ENCODE measurements at places on chromosomes 1 and 21.

DNA sequence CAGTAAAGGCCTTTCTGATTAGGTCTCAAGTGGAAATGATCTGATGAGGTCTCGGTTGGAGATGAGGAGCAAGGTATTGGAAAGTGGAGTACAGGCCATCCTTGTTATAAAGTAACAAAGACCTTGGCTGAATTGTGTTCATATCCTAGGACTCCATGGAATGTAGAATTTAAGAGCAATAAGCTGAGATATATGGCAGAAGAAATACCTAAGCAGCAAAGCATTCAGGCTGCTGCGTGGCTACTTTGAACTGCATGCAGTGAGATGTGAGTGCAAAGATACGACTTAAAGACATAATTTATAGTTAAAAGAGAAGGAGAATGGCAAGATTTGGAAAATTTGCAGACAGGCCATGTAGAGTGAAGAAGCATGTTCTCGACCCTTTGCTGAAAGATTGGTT, 11.2 kb upstream of the XPR1 start:
- no peak for DNase-seq

DNA sequence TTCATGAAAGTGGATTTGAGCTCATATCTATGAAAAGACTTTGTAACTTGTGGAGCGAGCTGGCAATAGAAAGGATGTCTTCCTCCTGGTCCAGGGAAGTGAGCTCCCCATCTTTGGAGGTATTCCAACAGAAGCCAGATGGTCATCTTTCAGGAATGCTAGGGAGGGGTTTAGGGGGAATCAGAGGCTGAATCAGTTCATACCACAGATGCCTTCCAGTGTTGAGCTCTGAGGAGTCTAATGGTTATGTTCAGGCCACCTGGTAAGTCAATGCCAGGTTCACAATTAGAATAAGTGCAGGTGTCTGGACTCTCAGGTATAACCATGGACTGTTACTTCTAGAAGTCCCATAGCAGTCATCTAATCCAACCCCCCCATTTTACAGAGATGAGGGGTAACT, 119.1 kb downstream of the ACTL8 start:
- no peak for DNase-seq

DNA sequence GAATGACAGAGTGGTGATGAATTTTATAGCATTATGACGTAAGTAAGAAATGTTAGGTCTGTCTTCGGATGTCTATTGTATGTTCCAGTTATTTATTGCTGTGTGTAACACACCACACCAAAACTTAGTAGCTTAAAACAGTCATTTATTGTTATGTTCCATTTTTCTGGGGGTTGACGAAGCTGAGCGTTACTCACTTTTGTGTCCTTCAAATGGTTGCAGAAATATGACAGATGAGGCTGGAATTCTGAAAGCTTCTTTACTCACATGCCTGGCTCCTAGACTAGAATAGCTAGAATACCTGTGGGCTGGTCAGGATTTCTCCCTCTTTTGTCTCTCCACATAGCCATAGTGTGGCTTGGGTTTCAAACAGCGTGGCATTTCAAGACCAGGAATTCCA, 62.1 kb upstream of the S1PR1 start:
- no peak for DNase-seq

DNA sequence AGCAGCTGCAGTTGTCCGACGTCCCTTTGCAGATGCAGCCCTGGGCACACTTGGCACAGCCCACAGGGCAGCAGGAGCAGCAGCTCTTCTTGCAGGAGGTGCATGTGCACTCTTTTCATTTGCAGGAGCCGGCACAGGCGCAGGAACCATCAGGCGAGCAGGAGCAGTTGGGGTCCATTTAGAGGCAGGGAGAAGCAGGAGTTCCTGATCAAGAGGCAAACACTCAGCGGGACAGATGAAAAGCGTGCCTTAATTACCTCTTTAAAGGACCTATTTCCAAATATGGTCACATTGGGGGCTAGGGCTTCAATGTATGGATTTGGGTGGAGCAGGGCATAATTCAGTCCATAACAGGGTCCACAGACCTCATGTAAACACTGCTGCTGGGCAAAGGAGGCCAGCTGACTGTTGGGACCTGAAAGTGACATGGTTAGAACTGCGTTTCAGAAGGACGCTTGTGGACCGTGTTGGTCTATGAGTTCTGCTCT, 4.3 kb upstream of the CPLANE2 start:
- DNase-seq, result no peak

- DNase-seq, result no peak
Measured at GRCh38 chr1:32263744-32264143, 12.7 kb downstream of the LCK start.

DNA sequence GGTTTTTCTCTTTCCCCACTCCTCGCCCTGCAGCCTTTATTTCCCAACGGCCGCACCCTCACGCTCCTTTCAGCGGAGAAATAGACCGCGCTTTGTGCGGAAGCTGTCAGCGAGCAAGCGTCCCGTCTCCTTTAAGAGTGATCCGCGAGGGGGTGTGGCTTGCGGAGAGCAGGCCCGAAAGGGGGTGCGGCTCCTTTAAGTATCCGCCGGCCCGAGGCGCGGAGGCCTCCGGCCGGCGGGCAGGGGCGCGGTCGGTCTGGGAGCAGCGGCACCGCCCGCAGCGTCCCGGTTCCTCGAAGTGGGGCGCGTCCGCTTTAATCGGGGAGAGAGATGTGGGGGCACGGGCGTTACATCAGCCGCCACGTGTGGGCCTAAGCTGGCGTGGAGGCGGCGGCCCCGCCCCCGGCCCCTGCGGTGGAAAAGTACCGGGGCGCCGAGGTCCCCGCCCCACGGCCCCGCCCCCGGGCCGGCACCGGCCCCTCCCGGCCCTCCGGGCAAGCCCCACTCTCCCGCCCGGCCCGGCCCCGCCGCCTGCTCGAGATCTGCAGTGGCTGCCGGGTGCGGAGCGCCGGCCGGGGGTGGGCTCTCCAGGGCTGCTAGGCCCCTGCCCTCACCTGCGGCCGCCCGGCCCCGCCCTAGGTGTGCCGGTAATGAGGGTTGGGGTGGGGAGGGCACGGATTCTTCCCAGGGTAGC, 1.2 kb downstream of the SLC6A9 start:
- DNase-seq, result peak; percentile 64

All from smooth muscle cell of the brain vasculature (primary cell).